Stimulated activated CD4-positive, alpha-beta T cell treated with anti-CD3 and anti-CD28 coated beads, Interleukin-1b, Interleukin-23, amount 100 ng/mL, for 4 hours (primary cell): ENCODE measurements at places on chromosomes 2 and 18.

GRCh38 chr2:127857265-127857808, 618 bp downstream of the POLR2D start:
- DNase-seq: peak; percentile 7

DNA sequence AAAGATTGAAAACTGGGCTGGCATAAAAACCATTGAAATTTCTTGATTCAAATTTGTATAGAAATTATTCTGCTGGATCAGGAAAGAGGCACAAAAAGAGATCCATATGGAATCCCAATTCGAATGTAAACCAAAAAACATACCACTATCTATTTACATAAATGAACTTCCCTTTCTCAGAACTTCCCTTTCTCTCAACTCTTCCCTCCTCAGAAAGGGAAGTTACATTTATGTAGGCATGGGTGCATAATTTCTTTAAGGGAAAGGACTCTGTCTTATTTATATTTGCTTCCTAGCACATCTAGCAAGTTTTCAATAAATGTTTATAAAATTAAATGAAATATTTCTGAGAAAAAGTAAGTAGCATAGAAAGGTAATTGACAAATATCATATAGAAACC, 398.1 kb upstream of the ATP5MC3 start:
- no peak for DNase-seq

- no peak for DNase-seq
Observed at GRCh38 chr2:56295666-56296065, 111.9 kb downstream of the CCDC85A start.

- DNase-seq: no peak
Observed at GRCh38 chr2:16038621-16039020, 98.3 kb downstream of the MYCN start.

DNA sequence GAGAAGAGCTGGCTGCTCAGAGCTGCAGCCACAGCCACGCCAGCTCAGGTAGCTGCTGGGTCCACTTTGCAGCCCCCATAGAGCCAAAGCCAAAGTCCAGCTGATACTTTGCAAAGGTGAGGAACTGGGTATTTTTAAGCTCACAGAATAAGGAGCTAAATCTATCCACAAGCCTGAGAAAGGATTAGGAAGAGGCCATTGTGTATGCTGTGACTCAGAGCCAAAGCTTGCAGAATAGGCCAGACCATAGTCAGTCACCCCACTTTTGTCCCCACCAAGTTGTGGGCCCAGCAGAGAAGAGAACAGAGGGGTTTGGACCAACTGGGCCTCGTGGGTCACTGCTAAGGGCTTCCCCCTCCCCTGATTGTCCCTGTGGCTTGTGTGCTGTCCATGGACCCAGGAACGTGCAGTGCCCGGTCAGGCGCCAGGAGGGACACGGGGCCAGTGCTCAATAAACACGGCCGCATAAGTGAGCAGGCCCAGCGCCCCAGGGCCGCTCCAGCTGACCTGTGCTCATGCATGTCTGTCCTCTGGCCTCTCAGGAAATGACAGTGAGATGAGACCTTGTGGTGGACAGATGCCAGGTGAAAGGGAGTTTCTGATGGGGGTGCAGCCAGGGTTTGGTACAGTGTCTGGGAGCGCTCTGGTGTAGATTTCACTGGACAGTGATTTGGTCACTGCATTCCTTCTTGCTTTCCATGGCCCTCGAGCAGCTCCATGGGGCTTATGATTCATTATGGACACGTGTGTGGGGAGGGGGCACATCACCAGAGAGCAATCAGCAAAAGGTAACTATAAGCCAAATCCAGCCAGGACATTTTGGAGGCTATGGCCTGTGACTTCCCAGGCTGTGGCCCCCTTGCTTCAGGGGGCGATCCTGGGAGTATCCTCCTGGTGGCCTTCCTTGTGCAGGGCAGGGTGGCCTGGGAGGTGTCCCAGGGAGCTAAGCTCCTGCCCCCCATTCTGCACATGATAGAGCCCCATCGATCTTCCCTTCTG, 31.3 kb downstream of the MAL start:
- no peak for DNase-seq

GRCh38 chr2:138829326-138829919, 49.2 kb upstream of the NXPH2 start:
- DNase-seq: no peak

- DNase-seq: no peak
Observed at GRCh38 chr2:19656011-19656410, 245.8 kb downstream of the TTC32 start.

- DNase-seq: no peak
Observed at GRCh38 chr2:145029873-145030272, 510.0 kb upstream of the ZEB2 start.

DNA sequence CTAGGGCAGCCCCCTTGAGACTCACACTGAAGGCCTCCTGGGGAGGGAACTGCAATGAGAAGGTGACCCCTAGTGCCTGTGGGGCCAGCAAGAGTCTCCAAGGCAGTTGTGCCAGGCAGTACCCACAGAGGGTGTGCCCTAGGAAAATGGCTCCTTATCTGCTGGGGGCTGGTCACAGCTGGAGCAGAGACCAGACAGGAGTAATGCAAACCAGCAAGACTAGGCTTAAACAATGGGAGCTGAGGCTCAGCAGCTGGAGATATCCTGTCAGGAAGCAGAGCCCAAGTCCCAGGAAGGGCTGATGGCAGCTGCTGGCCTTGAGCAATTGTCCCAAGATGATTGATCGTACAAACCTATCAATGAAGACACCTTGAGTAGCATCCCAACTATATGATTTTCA, 26.8 kb upstream of the E2F6 start:
- no peak for DNase-seq

GRCh38 chr2:161961061-161961460, 113.0 kb downstream of the DPP4 start:
- no peak for DNase-seq

- DNase-seq: no peak
Observed at GRCh38 chr2:133838642-133839365, 270.5 kb upstream of the NCKAP5 start.

GRCh38 chr2:23541503-23542229, 156.7 kb downstream of the KLHL29 start:
- no peak for DNase-seq

- no peak for DNase-seq
Observed at GRCh38 chr2:39541011-39541930, 104.2 kb upstream of the MAP4K3 start.

GRCh38 chr2:173419506-173419905, 64.8 kb downstream of the CDCA7 start:
- DNase-seq: no peak

GRCh38 chr2:48515513-48515985, 14.4 kb upstream of the STON1 start:
- no peak for DNase-seq

DNA sequence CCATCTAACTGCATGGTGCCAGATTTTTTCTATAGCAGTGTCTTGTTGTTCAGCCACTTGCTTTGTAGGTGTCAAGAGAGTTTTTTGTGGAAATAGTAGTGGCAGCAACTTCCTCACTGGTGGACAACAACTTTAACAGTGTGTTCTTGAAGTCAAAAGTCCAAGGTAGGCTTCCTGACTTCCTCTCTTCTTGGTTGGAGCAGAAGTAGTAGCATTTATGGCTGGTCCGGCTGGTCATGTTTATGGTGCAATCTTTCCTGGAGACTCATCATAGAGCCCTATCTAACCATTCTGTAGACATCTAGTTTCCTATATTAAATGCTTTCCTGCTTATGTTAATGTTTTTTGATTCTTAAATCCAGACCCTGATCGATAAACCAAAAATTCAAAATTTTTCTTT, 11.7 kb downstream of the GPR75 start:
- no peak for DNase-seq

GRCh38 chr2:143499061-143499460, 369.8 kb downstream of the ARHGAP15 start:
- no peak for DNase-seq

DNA sequence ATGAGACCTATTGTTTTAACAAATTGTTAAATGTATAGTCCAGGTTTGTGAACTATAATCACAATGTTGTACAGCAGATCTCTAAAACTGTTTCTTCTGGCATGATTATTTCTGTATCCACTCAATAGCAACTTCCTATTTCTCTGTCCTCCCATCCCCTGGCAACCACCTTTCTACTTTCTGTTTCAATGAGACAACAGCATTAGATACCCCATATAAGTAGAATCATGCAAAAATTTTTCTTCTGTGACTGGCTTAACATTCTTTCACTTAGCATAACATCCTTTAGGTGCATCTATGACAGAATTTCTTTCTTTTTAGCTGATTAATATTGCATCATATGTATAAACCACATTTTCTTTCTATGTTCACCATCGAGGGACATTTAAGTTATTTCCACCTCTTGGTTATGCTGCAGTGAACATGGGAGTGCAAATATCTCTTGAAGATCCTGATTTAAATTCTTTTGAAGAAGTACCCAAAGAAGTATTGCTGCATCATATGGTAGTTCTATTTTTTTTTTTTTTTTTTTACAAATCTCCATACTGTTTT, 713.5 kb downstream of the LRP1B start:
- DNase-seq: no peak

DNA sequence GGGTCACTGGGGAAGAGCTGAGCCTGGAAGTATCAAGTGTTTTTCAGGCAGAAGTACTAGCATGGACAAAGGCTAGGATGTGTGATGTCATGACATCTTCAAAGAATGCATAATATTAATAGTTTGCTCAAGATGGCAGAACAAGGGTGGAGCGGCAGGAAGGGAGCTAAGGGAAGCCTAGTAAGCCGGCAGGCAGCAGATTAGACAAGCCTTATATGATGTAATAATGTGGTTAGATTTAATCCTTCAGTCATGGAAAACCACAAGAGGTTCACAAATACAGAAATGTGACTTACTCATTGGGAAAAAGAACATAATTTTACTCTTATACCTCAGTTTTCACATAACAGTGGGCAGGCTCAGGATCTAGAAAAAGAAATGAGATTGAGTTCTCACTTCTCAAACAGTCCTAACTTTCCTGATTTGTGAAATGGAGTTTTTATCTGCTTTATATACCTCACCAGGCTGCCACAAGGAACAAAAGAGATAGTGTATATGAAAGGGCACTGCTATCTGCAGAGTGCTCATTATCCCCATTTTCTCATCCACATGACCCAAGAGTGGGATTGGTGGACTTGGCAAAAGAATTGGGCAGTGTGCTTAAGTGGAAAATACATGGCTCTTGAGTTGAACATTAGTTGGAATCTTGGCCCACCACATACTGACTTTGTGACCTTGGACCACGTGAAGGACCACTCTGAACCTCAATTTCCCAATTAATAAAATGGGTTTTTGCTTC, 89.1 kb upstream of the LHCGR start:
- no peak for DNase-seq

DNA sequence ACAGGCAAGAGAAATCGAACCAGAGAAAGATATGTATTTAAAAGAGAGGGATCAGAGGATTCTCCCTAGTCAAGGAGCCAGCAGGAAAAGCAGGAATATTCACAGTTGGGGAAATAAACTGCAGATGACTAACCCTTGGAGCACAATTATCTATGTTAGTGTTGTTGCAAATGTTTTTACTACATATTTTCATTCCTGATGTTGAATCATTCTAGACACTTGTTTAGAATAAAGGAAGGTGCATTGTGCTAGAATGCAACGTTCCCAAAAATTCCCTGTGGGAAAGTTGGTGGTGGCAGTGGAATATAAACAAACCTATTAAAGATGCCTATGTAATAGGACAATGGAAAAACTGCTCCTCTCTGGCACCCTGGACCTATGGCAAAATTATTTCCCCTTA, 63.3 kb downstream of the DTNA start:
- DNase-seq: no peak

- no peak for DNase-seq
Observed at GRCh38 chr2:67625178-67625577, 228.0 kb downstream of the ETAA1 start.

GRCh38 chr2:113080134-113080533, 12.4 kb downstream of the IL1F10 start:
- peak; percentile 50 for DNase-seq

DNA sequence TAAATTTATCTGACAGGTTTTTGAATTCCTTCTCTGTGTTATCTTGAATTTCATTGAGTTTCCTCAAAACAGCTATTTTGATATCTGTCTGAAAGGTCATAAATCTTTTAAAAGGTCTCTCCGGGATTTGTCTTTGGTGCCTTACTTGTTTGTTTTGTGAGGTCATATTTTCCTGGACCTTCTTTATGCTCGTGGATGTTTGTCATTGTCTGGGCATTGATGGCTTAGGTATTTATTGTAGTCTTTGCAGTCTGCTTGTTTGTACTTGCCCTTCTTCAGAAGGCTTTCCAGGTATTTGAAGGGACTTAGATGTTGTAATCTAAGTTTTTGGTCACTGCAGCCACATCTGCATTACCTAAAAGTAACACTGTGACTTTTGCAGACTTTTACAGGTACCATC, 355.2 kb downstream of the PARD3B start:
- DNase-seq: no peak

GRCh38 chr2:138115666-138116065, 151.4 kb downstream of the HNMT start:
- DNase-seq: no peak

DNA sequence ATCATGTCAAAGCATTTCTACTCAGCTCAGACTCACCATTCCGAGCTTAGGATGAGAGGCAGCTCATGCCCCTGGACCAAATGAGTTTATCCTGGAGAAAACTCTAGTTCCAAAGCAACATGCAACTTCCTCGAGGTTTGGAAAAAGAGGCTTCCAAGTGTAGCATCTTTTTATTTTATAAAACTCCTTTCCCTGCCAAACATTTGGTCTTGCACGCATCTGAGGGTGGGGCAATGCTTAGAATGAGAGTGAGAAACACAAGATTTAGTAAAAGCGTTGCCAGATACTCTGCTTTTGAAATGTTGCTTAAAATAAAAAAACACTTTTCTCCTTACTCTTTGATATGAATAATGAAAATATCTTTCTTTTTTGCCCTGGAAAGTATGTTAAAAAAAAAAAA, 151.5 kb downstream of the NCKAP5 start:
- no peak for DNase-seq

GRCh38 chr18:13179566-13180113, 38.9 kb upstream of the LDLRAD4 start:
- DNase-seq: no peak

GRCh38 chr2:191580581-191580980, 97.4 kb upstream of the NABP1 start:
- no peak for DNase-seq

- no peak for DNase-seq
Observed at GRCh38 chr2:190216829-190217228, 102.8 kb downstream of the HIBCH start.

DNA sequence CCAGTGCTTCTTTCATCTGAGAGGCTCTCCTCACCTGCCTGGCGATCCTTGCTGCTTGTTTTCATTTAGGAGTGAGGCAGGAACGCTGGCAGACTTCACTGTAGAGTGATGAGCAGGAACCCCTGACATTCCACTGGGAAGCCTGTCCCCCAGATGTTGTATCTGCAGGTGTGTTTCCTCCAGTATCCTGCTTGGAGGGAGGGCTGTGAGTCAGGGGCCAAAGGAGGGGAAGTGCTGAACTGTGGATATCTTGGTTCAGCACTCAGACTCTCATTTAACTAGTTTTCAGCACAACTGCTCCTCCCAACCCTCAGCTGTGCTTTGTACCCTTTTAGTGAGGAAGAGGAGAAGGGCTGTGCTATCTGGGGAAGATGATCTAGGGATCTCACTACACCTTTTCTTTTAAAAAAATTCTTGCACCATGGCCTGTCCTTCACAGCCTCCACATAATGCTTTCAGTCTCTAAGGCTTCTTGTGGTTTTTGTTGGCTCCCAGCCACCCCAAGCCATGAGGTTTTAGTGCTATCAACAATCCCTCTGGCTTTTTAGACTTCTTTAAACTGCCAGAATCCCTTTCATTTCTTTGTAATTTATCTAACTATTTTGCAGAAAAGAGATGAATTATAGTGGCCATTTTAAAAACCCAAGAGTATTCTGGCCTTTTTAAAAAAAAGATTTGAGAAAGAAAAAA, 11.2 kb downstream of the ANKAR start:
- DNase-seq: no peak
